Stimulated activated CD4-positive, alpha-beta T cell treated with anti-CD3 and anti-CD28 coated beads, Interleukin-2, amount 100 ng/mL, for 24 hours (primary cell): ENCODE measurements at places on chromosomes 4 and X.

DNA sequence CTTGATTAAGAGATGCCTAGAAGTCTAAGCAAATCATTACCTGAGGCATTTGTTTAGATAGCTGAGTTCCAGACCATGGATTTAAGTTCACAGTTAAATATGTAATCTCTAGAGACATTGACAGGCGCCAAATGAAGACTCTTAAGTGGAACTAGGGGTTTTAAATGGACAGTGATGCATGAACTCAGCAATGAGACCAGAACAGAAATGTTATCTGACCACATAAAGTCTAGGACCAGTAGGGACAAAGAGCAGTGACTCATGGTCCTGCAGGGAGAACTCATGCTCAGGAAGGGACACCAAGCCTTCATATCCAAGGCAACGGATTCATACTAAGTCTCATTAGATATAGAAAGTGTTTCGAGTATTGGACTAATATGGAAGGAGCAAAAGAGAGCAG lies 152.3 kb downstream of the PPARGC1A start:
- DNase-seq, result no peak

- no peak for DNase-seq
Measured at GRCh38 chr4:145909773-145910172, 28.9 kb downstream of the ZNF827 start.

DNA sequence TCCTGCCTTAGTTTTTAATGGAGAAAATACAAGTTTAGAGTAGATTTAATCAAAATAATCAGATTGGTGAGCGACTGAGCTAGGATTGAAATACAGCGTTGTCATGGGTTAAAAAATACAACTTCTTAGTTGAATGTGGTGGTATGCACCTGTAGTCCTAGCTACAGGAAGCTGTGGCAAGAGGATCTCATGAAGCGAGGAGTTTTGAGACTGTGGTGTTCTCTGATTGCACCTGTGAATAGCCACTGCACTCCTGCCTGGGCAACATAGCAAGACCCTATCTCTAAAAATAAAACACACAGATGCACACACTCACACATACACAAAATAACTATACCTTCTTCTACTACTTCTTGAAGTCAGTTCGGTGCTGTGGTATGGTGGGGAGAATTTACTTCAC lies 19.8 kb upstream of the GBA3 start:
- DNase-seq, result no peak

- DNase-seq, result no peak
Measured at GRCh38 chr4:7021930-7022664, 21.1 kb upstream of the TADA2B start.

GRCh38 chrX:82711457-82711856 lies 796.6 kb upstream of the POU3F4 start:
- DNase-seq, result no peak

- no peak for DNase-seq
Measured at GRCh38 chr4:174523025-174523693, 871 bp upstream of the HPGD start.

GRCh38 chrX:2503591-2504500 lies 3.1 kb upstream of the DHRSX start:
- no peak for DNase-seq

GRCh38 chrX:17161991-17162390 lies 213.0 kb upstream of the NHS start:
- no peak for DNase-seq

DNA sequence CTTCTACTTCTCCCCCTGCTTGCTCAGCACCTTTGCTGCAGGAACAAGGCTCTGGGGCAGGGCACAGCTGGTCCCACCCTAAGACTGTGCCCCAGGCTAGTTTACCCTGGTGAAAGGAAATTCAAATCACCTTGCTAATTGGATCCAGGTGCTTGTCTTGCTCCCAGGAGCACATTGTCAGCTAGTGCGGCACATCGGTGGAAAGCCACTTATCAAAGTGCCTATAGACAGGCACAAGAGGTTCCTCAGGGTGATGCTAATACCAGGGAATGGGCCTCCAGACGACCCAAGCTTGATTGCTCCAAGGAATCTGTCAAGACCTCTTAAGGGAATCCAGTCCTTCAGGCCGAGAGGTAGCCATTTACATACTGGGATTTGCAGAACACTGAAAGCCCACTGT lies 64.5 kb upstream of the PRPS1 start:
- DNase-seq, result no peak

GRCh38 chr4:51958199-51958968 lies 61.8 kb downstream of the LRRC66 start:
- DNase-seq, result no peak

DNA sequence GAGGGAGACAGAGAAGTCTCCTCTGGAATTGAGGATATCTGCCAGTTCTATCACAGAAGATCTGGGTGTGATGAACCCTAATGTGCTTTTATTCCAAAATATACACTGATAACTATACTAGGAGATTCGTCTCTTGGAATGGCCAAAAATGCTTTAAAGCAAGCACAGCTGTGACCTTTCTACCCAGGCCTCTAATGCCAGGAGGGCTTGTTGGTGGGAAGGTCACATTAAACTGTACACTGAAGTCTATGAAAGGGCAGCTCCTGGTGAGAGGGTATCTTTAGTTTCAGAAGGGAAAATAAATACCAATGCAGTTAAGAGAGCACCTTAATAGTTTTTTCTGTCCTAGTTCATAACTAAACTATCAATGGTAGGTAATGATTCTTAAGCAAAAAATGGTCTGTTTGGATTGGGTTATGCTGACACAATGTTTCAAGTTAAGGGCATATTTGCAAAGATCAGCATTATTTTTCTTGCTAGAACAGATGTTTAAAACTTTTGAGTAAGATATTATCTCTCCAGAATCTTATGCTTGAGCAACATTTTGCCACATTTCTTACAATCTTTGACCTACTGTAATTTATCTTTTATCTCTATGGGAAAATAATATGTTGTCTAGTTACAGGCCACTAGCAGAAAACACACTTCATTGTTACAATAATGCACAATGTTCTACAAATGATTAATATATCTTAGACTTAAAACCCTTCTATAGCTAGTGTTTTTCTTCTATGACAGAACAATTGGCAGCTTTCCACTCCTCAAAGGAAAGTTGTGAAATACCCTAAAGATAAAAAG lies 59.6 kb downstream of the SEC24D start:
- DNase-seq, result no peak

GRCh38 chrX:140933874-140934655 lies 68.3 kb upstream of the SPANXB1 start:
- DNase-seq, result no peak

- DNase-seq, result no peak
Measured at GRCh38 chrX:49912086-49912485, 10.3 kb upstream of the CLCN5 start.

DNA sequence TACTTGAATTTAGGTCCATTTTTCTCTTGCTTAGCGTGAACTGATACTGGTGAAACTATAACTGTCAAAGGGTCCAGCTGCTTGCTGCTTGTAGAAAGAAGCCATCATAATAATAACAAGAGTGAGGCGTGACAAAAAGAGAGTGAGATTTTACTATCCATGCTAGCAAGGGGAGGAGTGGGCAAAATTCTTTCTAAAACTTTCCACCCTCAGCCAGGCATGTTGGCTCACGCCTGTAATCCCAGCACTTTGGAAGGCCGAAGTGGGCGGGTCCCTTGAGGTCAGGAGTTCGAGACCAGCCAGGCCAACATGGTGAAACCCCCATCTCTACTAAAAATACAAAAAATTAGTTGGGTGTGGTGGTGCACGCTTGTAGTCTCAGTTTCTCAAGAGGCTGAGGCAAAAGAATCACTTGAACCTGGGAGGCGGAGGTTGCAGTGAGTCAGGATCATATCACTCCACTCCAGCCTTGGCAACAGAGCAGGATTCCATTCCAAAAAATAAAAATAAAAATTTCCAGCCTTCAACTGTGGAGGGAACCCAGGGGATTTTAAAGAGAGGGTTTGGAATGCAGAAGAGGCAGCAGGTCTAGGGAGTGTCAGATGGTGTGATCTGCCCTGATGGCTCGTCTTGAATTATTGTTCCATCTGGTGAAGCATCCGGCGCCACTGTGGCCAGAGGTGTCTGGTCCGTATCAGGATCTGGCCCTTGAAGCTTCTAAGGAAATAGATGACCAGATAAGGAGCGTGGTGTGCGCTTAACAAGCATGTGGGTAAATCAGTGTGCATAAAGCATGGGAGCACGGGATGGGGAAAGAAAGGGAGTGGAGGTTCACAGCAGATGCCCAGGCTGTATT lies 51.8 kb downstream of the LRP2BP start:
- DNase-seq, result no peak

- DNase-seq, result no peak
Measured at GRCh38 chrX:154594491-154594890, 9.6 kb downstream of the CTAG1A start.

- DNase-seq, result no peak
Measured at GRCh38 chr4:73902038-73902637, 32.9 kb downstream of the CXCL1 start.

GRCh38 chr4:127370604-127371003 lies 262.2 kb upstream of the INTU start:
- DNase-seq, result no peak

DNA sequence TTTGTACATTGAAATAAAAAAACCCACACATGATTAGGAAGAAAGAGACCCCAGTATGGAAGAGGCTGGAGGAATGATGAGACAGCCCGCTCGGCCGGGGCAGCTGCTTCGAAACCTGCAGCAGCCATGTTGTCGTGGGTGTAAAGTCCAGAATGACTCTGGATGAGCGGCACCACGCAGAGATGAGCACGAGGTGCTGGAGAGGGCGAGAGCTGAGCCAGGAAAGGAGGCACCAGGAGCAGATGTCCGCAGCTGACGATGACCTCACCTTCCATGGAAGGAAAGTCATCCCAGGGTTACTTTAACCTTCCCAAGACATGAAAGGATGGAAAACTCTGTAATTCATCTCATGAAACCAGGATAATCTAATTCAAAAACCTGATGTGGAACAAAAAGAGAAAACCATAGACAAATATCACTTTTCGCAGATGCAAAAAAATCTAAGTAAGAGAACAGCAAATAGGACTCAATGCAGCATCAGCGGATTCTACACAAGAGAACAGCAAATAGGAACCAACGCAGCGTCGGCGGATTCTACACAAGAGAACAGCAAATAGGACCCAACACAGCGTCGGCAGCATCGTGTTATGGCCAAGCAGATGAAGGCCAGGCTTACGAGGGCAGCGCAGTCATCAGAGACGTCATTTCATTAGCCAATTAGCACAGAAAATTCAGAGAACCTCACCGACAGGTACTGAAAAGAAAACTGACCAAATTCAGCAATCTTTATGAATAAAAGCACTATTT lies 25.9 kb upstream of the SPON2 start:
- DNase-seq, result no peak

- DNase-seq, result no peak
Measured at GRCh38 chrX:134737061-134737460, 78.8 kb upstream of the PLAC1 start.

DNA sequence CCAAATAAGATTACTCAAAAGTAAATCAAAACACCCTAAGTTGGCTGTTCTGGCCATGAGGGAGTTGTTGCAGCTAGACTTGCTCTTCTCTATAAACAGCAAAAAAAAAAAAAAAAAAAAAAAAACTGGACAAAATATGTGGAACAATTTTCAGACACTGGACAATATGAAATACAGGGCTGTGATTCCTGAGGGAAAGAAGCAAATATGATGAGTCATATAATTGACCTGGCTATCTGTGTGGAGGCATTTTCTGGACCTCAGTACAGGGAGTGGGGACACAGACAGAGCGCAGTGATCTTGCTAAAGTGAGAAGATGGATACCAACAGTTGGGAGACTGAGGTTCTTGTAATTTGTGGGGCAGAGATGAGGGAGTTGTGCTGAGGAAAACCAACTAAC lies 192.0 kb upstream of the HAND2 start:
- DNase-seq, result no peak

DNA sequence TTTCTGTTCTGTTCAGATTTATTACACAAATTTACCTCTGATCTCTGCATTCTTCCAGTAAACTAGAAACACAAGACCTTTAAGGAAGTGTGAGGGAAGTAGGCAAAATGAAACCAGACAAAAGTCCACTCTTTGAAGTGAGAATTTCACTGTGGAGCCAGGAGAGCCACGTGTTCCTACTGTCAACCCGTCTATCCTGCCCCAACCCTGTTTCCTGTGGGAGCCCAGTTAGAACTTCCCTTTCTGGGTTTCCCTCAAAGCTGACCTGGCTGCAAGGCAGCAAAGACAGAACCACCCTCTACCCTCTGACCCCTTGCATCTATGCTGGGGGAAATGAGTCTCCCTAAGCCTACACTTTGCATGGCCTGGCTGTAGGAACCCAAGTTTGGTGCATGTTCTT lies 40.0 kb downstream of the TMEM144 start:
- no peak for DNase-seq

GRCh38 chr4:8523175-8523574 lies 57.0 kb upstream of the GPR78 start:
- no peak for DNase-seq

DNA sequence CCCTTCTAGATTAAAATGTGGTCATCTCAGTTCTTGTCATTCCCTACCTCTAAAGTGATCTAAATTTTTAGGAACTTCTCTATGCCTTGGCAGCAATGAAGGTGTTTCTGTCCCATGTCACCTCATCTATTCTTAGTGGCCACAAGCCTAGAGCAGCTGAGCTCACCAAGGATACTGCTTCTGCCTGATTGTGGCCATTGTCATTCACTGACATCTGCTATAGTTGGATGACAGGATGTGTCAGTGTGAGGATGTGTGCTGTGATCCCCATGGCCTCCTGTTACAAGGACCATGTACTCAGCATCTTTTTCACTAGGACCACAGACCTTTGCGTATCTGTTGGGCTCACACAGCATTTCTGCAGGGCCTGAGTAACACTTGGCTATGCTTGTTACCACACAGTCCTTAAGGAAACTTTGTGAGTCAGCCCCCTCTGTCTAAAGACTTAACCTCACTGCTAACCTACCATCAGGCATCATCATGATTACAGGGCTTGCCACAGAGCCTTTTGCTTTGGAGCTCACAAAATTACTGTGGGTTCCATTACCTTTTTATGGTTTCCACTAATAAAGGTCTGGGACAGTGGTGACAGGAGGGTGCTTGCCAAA lies 421.0 kb downstream of the ADAM29 start:
- DNase-seq, result no peak

DNA sequence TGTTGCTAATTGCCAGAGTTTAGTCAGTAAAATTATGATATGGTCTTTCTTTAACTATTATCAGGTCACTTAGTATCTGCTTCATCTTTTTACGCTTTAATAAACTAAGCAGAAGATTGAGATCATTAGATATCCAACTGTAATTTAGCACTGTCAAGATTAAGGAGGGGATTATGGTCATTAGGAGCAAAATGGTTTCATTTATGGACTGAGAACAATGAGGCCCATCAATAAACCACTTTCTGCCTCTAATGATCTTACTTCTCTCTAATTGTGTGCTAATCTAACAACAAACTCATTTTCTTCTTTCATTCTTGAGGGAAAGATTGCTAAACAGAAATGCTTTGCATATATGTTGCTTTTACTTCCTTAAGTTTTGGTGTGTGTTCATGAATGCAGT lies 340.4 kb downstream of the RPA4 start:
- DNase-seq, result no peak

- DNase-seq, result no peak
Measured at GRCh38 chrX:3191201-3191600, 149.9 kb downstream of the ARSF start.

GRCh38 chr4:134028421-134028820 lies 173.2 kb downstream of the PABPC4L start:
- no peak for DNase-seq
